ENCODE measurements at places on chromosomes 16 and 17.

GRCh38 chr16:28181515-28181914, 30.2 kb downstream of the XPO6 start:
- DNase-seq = no peak

DNA sequence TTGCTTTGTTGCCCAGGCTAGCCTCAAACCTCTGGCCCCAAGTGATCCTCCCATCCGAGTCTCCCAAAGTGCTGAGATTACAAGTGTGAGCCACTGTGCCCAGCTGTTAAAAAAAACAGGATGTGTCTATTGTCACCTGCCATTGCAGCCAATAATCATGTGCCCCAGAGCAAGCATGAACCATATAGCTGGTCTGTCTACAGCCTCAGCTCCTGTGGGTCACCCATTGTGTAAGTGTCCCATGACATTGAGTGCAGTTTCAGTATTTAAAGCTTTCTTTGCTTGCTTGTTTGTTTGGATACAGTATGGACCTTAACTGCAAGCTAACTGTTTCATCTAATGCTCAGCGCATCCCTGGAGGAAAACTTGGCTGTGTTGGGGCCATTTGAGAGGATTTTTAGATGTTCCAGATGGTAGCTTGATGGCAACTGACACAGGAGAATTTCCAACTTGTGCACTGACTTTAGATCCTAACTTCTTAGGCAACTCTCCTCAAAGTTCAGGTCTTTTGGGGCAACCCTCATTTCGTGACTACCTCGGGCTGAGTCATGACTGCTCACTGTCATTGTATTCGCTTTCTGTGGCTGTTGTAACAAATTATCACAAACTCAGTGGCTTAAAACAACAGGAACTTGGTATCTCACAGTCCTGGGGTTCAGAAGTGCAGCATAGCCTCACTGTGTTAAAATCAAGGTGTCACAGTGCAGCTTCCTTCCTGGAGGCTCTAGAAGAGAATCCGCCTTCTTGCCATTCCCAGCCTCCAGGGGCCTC, 30.3 kb upstream of the ADORA2B start:
- DNase-seq = no peak

- no peak for DNase-seq
Measured at GRCh38 chr17:80667462-80668277, 123.0 kb downstream of the RPTOR start.

DNA sequence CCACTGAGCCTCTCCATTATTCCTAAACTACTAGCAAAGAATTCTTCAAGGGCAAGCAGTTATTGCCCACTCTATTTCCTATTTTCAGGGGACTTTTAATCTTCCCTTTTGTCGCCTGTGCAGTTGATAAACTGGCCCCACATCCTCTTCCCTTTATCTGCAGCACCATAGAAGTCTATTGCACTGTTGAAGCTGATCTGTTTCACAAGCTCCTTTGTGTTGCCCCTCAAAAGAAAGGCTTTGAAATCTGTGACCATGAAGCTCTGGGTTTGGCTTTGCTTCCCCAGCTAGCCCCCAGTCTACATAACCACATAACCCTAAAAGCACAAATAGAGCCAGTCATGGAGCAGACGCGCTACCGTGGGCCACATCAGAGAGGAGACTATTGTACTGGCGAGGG, 37.1 kb downstream of the CDRT15 start:
- DNase-seq = no peak

DNA sequence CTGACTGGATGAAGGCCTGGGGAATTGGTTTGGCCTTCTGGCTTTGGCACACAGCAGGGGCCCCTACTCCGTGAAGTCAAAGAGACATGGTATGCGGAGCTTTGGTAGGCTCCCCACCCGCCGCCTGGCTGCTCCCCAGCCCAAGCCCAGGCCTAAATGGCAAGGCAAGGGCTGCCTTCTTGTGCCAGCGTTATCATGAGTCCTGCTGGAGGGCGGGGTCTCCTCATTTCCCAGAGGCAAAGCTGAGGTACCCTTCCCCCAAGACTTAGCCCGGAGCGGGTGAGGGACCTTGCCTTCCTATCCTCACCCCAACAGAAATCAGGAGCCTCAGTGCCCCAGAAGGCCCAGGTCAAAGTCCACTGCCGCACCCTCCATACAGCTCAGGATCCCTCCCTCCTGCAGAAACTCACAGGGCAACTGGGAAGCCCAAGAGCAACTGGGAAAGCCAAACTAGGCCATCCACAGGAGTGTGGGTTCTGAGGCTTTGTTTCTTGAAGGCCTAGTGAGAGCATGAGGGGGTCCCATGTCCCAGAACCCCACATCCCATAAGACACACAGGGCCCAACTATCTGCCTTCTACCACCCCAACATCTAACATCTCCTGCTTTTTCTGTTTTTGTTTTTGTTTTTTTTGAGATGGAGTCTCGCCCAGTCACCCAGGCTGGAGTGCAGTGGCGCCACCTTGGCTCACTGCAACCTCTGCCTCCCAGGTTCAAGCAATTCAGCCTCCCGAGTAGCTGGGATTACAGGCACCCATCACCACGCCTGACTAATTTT, 9.3 kb downstream of the PGAP3 start:
- no peak for DNase-seq

DNA sequence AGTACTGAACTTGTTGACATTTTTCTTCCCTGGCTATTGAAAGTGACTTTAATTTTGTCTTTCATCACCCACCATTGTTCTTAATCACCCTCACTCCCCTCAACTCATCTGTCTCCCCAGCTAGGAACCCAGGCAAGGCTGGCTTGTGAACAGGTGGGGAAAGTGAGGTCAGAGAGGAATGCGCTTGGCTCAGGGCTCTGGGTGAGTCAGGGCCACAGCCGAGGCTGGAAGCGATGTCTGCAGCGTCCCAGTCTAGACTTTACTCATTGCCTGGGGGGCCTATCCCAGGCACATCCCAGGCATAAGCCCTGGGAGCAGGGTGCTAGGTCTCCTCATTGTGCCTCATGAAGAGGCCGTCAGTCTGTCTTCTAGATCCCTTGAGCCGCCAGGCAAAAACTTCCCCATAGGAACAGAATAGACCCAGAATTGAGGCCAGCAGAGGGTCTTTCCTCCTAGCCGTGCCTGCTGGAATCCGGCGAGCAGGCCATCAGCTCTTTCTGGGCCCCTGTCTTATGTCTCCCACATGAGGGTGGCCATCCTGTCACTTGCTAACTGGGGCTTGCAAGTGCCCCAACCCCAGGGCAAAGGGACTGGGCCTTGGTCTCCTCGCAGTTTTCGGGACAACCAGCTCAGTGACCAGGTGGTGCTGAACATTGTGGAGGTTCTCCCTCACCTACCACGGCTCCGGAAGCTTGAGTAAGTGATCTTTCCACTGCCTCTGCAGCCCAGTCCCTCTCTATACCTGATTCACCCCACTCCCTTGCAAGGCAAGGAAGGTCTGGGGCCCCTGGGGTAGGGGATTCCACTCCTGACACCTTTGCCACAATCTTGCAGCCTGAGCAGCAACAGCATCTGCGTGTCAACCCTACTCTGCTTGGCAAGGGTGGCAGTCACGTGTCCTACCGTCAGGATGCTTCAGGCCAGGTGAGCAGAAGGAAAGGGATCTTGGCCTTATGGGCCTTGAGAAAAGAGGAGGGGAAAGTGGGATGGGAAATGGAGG, 40.1 kb downstream of the NLRC5 start:
- DNase-seq = no peak

- no peak for DNase-seq
Measured at GRCh38 chr17:50967795-50968194, 101.6 kb upstream of the TOB1 start.

GRCh38 chr17:59637611-59638310, 18.1 kb downstream of the CLTC start:
- DNase-seq = no peak

DNA sequence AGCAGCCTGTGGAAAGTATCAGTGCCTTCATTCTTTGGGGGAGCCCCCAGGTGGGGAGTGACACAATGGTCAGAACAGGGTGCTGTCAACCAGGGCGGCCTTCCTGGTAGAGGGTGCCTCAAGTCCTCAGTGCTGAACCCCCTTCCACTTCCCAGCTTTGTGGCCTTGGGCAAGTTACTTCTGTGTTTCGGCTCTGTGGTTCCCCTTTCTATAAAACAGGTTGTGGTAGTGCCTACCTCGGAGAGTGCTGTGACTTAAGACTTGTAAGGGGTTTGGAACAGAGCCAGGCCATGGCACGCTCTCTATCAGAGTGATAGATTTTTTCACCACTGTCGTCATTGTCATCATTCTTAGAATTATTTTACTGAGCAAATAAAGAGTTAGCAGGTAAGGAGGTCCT, 141.1 kb downstream of the CCDC182 start:
- DNase-seq = peak; percentile 71

DNA sequence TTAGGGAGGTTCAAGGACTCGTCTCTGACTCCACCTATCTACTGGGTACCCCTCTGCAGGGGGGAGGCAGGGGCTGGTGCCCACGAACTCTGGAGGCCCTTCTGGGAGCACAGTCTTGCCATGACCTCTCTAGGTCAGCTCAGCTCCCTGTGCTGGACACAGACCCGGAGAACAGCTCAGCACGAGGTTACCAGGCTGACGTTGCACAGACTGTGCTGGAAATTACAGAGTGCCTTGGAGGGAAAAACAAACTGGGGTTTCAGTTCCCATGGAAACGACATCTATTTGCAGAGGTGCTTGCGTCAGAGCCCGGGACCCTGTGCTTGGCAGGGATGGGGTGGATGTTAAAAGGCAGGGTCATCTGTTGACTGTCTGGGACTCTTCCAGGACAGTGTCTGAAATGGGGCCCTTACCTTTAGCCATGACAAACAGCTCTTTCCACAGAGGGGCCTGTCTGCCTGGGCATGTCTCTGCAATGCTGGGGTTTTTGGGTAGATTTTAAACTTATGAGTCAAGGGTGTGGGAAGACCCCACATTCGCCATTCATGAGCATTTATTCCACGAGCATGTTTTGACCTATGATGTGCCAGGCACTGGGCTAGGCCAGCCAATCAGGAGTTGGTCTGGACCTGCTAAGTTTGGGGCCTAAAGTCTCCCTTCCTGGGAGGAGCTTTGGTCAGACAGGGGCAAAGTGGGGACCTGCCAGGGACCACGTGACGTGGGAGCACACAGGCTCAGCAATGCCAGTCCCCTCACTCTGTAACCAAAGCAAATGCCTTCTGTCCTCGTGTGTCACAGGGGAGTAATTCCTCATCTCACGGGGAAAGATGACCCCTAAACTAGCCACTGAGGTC, 22.5 kb downstream of the CCR7 start:
- DNase-seq = no peak

- no peak for DNase-seq
Measured at GRCh38 chr17:59234631-59235030, 14.3 kb downstream of the GDPD1 start.

DNA sequence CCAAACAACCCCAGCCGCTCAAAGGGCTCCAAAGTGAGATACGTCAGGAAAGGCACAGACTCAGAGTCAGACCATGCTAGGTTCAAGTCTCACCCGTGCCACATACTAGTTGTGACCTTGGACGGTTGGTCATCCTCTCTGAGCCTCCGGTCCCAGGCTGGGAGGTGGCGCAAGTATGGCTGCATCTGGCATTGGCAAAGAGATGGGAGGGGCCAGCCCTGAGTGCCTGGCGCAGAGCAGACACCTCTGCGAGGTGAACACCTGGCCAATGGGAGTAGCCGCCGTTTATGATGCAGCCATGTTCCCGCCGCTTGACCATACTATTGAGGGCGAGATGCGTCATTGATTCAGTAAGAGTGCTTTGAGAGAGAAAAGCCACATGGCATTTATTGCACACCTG, 97.8 kb upstream of the PLCG2 start:
- no peak for DNase-seq

DNA sequence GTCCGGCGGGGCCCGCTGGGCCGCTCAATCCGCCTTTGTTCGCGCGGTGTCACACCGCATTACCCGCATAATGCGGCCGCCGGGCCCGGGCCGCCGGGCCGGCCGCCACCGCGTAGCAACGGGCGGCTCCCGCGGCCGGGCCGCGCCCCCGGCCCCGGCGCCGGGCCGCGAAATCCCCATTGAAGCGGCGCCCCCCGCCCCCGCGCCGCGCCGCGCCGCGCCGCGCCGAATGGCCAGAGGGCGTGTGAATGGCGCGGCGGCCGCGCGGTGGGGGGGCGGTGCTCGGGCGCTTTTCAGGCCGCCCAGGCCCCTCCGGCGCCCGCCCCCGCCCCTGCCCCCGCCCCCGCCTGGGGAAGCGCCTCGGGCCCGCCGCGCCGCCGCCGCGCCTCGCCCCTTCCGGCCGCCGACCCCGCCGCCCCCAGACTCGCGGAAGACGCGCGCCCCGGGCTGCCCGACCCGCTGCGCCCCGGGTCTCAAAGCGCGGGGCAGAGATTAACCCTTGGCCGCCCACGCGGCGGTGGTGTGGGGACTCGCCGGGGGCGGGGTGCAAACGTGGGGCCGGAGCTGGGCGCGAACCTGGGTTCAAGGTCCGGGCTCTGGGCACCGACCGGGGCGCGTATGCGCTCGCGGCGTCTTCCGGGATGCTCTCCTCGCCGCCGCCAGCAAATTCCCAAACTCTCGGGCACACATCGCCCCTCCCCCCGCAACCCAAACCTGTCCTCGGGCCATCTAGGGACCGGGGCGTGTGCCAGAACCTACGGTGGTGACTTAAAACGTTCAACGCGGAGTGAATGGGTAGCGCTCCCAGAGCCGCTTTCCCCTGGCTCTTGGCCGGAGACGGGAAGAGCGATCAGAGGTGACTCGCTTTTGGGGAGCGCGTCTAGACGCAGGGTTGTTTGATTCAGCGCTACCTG, 46.7 kb downstream of the WNT3 start:
- no peak for DNase-seq

- no peak for DNase-seq
Measured at GRCh38 chr17:68445671-68446070, 11.6 kb downstream of the WIPI1 start.

- no peak for DNase-seq
Measured at GRCh38 chr17:29012535-29012934, 6.7 kb upstream of the SEZ6 start.

GRCh38 chr17:61225178-61225882, 174.3 kb upstream of the TBX2 start:
- no peak for DNase-seq

GRCh38 chr17:3512505-3513171, 36.8 kb downstream of the ASPA start:
- DNase-seq = no peak

DNA sequence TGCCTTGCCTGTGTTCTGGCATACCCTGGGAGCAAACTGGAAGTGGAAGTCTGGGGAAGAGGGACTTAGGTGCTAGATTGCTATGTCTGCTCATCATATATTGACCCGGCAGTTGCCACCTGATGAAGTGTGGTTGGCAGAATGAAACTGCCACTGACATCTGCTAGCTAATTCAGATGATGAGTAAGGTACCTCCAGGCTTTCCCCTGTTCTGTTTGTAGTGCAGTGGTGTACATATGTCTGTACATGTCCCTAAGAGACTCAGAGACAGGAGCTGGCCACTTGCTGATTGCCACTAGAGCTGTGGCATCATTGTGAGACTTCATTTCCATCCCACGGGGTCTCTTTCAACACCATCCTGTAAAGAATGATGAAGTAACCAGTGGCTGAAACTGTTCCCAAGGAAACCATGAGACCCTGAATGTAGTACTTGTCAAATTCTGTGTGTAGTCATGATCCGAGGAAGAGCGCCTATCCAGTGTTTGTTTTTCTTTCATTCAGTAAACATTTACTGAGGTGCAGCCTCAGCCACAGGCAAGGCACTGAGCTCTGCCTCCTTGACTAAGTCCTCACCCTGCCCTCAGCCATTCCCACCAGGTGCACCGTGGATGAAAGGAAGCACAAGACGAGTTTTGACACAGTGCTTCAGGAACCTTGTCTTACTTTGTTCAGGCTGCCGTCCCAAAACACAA, 13.2 kb downstream of the CLUAP1 start:
- no peak for DNase-seq

Data from activated CD4-positive, alpha-beta T cell treated with anti-CD3 and anti-CD28 coated beads, Interleukin-2, amount 50 U/mL, for 4 hours (primary cell).